ENCODE measurements at places on chromosomes 4 and X. TPM values are rescaled to one million over a fixed set of nuclear protein-coding genes. Genes with fewer than 3 reads are reported as not detected.

- no peak for DNase-seq
- H3K27me3 ChIP-seq: no peaks in the 10 kb centered on the region
- no peak overlapping the region for H3K27ac ChIP-seq
- H3K4me1 ChIP-seq: no peaks in the 10 kb centered on the region
These were observed 43.0 kb downstream of the C4orf33 start for GRCh38 chr4:129138810-129139496.

DNA sequence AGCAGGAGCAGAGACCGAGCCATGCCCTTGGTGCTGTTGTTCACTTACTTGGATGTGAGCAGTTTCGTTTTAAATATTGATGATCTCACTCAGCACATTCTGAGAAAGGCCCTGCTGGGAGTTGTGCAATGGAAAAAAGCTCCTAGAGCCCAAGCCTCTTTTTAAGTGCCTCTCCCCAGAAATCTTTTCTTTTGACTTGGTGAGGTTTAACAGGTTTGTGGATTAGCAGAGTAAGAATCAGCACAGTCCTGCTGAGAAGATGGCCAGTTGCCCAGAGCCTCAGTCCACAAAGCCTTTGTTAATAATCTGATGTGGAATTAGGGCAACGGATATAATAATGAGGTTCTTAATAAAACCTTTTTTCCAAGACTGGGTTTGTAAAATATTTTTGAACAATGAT is 157.5 kb upstream of the ATP6AP2 start:
- H3K27ac ChIP-seq: no peak overlapping the region
- H3K36me3 ChIP-seq: no peaks in the 10 kb centered on the region
- H3K27me3 ChIP-seq: no peaks in the 10 kb centered on the region
- H3K4me3 ChIP-seq: no peak overlapping the region
- no peak for DNase-seq

GRCh38 chrX:137746289-137746688 is 180.4 kb downstream of the ZIC3 start:
- no peaks in the 10 kb centered on the region for H3K36me3 ChIP-seq
- H3K4me3 ChIP-seq: no peak overlapping the region
- no peak overlapping the region for H3K27ac ChIP-seq
- DNase-seq: no peak

GRCh38 chr4:107858158-107858742 is 33.5 kb downstream of the SGMS2 start:
- H3K27me3 ChIP-seq: no peaks in the 10 kb centered on the region
- DNase-seq: no peak
- H3K36me3 ChIP-seq: peaks cover 12% of the 10 kb centered on the region
- H3K4me1 ChIP-seq: peaks cover 67% of the 10 kb centered on the region
- no peak overlapping the region for H3K4me3 ChIP-seq
- H3K27ac ChIP-seq: peak overlapping the region; percentile 68

HNRNPH2 gene
- total RNA-seq: 46.4 TPM
